ENCODE measurements at places on chromosomes 5 and 9.

DNA sequence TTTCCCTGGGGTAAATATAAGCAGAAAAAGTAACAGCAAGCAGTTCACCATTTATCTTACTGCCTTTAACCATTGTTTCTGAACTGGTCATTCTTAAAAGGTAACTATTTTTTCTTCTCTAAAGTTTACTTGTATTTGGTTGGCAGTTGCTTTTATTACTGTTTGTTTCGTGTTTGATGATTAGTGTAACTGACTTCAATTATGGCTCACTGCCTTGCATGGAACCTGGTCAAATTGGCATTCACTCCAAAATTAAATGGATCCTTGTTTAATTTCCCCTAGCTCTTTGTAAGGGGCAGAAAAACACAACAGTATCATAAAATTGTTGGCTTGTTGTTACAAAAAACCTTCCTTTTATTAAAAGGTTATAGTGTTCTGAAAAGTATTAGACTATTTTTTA is 1723.9 kb upstream of the CDH6 start:
- DNase-seq: no peak

DNA sequence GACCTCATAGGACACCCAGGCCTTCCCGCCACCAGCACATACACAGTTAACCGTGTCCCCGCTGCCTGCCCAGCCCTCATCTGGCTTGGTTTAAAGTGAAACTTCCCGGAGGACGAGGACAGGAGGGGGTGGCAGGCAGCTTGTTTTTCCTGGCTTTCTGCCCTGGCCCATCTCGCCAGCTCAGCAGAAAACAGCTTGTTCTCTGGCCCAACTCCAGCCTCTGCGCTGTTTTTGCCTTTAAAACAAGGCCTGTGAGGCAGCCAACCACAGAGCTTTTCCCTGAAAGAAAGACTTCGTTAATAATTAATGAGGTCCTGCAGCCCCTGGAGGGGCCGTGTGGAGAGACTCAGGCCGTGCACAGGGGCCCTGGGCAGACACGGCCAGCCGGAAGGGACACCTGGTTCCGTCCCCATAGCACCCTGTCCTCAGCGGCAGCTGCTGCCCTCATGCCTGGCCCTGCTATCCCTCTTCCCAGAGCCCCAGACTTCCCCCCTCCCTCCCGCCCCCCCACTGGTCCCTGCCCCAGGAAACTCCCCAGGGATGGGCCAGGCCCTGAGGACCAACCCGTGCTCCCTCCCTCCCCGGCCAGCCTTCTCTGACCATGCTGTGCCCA is 108.7 kb downstream of the RXRA start:
- no peak for DNase-seq

GRCh38 chr9:96034553-96035122 is 159.1 kb downstream of the ERCC6L2 start:
- DNase-seq: no peak

DNA sequence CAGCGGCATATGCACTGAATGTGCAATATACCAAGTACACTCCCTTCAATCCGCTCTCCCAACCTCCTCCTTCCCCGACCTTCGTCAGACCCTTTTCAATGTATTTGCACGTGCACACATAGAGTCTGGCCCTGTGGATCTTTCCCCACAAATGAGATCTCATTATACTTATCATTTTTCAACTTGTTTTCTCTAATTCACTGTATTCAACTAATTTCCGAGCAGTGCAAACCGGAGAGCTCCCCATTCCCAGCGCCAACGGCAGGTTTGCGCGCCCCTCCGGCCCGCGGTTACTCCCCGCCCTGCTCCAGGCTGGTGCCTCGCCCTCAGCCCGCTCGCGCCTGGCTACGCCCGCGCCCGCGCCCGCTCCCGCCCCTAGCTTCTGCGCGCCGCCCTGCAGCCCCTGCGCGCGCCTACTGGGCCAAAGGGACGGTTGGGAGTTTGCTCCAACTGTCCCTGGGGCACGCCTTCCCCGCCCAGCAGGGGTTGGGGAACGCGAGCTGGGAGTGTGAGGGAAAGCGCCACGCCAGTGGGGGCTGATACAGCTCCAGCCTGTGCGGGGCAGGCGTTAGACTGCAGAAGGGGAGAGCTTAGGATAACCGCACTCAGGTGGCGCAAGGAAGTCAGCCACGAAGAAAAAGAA is 3.3 kb upstream of the CDC20B start:
- no peak for DNase-seq

GRCh38 chr5:52476346-52476745 is 311.4 kb upstream of the ITGA1 start:
- DNase-seq: no peak

GRCh38 chr5:120096413-120096812 is 367.7 kb upstream of the PRR16 start:
- DNase-seq: no peak

GRCh38 chr5:146813346-146814157 is 65.0 kb downstream of the PPP2R2B start:
- no peak for DNase-seq

Measured in activated CD8-positive, alpha-beta memory T cell treated with anti-CD3 and anti-CD28 coated beads for 4 hours (primary cell).